ENCODE measurements at places on chromosomes 3 and 15. TPM values are rescaled to one million over a fixed set of nuclear protein-coding genes. Genes with fewer than 3 reads are reported as not detected.

DNA sequence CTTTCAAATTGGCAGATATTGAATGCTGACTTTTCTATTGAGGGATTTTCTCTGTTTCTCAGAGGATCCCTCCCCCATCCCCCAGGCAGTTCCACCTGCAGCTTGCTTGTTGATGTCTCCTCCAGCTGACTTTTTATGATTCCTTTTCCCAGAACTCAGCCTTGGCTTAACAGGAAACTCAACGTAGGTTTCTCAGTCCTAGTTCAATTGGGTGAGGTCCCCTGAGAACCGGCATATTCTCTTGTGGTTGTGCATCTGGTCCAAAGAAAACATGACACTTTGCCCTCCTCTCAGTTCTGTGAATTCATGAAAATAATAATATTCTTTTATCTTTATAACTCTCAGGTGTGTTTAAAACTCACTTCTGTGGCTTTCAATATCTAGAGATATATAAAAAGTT lies 1222.1 kb downstream of the OTOL1 start:
- H3K36me3 ChIP-seq: no peaks in the 10 kb centered on the region
- no peak overlapping the region for H3K27ac ChIP-seq
- no peaks in the 10 kb centered on the region for H3K27me3 ChIP-seq
- peaks cover 6% of the 10 kb centered on the region for H3K4me1 ChIP-seq
- H3K4me3 ChIP-seq: no peak overlapping the region
- no peak for DNase-seq

GRCh38 chr15:65263313-65263712 lies 23.4 kb downstream of the PARP16 start:
- H3K27ac ChIP-seq: no peak overlapping the region
- no peaks in the 10 kb centered on the region for H3K27me3 ChIP-seq
- H3K4me1 ChIP-seq: no peaks in the 10 kb centered on the region
- no peak for DNase-seq

DNA sequence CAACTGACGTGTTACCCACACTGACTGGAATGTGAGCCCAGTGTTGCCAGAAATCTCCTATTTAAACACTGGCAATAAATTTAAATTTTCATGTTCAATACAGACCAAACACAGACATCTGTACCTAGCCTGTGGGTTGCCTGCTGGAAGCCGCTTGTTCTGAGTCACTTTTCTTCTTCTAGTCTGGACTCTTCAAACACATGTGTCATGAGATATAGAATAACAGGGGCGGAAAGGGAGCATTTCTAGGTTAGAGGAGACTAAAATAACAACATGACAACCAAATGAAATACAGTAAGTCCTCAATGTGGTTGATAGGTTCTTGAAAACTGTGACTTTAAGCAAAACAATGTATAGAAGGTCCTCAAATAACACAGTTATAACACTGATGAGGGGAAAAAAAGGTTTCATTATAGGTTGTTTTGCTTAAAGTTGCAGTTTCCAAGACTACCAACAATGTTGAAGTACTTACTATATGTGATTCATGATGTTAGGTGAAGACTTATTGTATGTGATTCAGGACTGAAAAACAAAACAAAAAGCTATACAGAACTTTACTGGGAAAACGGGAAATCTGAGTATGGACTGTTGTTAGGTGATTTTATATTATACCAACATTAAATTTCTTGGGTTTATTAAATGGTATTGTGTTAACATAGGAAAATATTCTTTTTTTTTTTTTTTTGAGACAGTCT lies 63.1 kb downstream of the PRKAR2A start:
- H3K27ac ChIP-seq: no peak overlapping the region
- no peak for DNase-seq
- no peaks in the 10 kb centered on the region for H3K4me1 ChIP-seq
- H3K36me3 ChIP-seq: peaks cover 22% of the 10 kb centered on the region

Gene ALPK3
- total RNA-seq: 94.1 TPM

DNA sequence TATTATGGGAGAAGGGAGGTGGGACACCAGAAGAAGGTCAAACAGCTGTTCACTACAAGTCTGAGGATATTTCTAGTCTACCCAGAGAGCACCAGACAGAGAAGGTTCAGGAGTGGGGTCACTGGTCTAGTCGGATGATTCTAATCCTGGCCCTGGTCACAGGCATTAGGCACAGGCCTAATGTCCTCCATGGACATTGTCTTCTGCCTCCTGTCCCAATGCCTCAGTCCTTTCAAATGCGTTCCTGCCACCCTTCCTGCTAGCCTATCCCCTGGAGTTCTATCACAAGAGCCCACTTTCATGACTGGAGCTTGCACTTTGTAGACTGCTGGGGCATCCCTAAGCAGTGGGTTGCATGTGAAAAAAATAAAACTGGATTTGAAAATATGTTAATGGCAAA lies 83.9 kb upstream of the PFN2 start:
- no peak for DNase-seq
- peaks cover 7% of the 10 kb centered on the region for H3K4me1 ChIP-seq
- no peaks in the 10 kb centered on the region for H3K27me3 ChIP-seq
- H3K27ac ChIP-seq: no peak overlapping the region
- no peaks in the 10 kb centered on the region for H3K36me3 ChIP-seq

- no peak overlapping the region for H3K27ac ChIP-seq
- peaks cover 13% of the 10 kb centered on the region for H3K36me3 ChIP-seq
- peak; percentile 44 for DNase-seq
- H3K4me1 ChIP-seq: no peaks in the 10 kb centered on the region
- no peak overlapping the region for H3K4me3 ChIP-seq
These were observed 40.1 kb downstream of the FBXO22 start for GRCh38 chr15:75943713-75944215.

GRCh38 chr3:41363830-41364523 lies 164.7 kb downstream of the CTNNB1 start:
- H3K36me3 ChIP-seq: no peaks in the 10 kb centered on the region
- H3K4me1 ChIP-seq: peaks cover 24% of the 10 kb centered on the region
- DNase-seq: peak; percentile 58
- H3K27ac ChIP-seq: no peak overlapping the region

DNA sequence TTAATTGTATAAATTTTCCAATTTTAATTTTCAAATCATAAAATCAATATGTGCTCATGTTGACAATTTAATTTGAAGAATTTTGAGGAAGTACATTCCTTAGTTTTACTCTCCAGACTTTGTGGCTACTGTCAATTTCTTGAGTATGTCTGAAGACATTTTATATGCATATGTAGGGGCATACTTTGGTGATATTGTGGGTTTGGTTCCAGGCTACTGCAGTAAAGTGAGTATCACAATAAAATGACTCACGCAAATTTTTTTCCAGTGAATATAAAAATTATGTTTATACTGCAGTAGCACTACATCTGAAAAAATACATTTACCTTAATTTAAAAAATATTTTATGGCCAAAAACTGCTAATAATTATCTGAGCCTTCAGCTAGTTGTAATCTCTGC lies 123.2 kb upstream of the PLCL2 start:
- H3K27me3 ChIP-seq: no peaks in the 10 kb centered on the region
- no peak overlapping the region for H3K27ac ChIP-seq
- no peak overlapping the region for H3K4me3 ChIP-seq
- no peak for DNase-seq
- H3K36me3 ChIP-seq: no peaks in the 10 kb centered on the region
- H3K4me1 ChIP-seq: no peaks in the 10 kb centered on the region

DNA sequence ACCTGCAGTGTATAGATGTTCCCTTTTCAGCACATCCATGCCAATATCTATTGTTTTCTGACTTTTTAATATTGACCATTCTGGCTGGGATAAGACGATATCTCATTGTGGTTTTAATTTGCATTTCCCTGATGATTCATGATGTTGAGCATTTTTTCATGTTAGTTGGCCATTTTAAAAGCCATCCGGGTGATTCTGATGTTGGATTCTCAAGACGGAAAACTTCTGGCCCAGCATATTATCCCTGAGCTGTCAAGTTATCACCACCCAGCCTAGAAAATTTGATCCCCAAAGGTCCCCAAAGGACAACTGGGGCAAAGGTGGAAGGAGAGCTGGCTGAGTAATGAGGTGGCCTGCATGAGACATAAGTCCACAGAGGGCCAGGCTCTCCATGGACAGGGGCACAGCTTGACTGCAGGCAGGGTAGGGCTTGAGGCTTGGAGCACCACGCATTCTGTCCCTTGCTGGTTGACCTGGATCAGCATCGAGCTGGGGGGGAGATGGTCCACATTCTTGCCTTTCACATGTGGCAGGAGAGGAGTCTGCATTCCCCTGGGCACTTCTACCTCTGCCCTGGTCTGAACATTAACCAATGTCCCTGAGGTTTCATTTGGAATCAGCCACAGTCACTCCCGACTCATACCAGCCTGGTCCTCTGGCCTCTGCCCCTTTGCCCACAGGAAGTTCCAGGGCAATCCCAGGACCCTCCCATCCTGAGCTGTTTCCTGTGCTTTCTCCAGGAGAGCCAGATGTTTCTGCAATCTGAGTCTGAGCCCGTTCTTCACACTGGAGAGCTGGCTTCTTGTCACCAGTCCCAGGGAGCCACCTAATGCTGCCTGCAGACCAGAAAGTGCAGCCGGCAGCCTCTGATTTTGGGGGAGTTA lies 69.2 kb downstream of the ISG20 start:
- DNase-seq: no peak
- H3K4me3 ChIP-seq: no peak overlapping the region
- H3K27me3 ChIP-seq: peaks cover 75% of the 10 kb centered on the region
- H3K36me3 ChIP-seq: no peaks in the 10 kb centered on the region
- no peaks in the 10 kb centered on the region for H3K4me1 ChIP-seq
- H3K27ac ChIP-seq: no peak overlapping the region

Gene FBXW12
- total RNA-seq: 0.13 TPM

Measured in endodermal cell (in vitro differentiated cells).